ENCODE measurements at places on chromosomes 2 and 18.

GRCh38 chr18:9708057-9708433 is at the start of gene RAB31:
Gene RAB31 (plus strand): TSS chr18:9708301. CDS start chr18:9708406, 105 bp downstream.
- no peaks in the 10 kb centered on the region for H3K27me3 ChIP-seq
- no peaks in the 10 kb centered on the region for H3K36me3 ChIP-seq
- H3K27ac ChIP-seq = peak within 1 kb of the TSS; percentile 95
- H3K4me1 ChIP-seq = peaks cover 8% of the 10 kb centered on the region
- peak; percentile 94 for ATAC-seq
- peak within 1 kb of the TSS; percentile 79 for H3K4me3 ChIP-seq

DNA sequence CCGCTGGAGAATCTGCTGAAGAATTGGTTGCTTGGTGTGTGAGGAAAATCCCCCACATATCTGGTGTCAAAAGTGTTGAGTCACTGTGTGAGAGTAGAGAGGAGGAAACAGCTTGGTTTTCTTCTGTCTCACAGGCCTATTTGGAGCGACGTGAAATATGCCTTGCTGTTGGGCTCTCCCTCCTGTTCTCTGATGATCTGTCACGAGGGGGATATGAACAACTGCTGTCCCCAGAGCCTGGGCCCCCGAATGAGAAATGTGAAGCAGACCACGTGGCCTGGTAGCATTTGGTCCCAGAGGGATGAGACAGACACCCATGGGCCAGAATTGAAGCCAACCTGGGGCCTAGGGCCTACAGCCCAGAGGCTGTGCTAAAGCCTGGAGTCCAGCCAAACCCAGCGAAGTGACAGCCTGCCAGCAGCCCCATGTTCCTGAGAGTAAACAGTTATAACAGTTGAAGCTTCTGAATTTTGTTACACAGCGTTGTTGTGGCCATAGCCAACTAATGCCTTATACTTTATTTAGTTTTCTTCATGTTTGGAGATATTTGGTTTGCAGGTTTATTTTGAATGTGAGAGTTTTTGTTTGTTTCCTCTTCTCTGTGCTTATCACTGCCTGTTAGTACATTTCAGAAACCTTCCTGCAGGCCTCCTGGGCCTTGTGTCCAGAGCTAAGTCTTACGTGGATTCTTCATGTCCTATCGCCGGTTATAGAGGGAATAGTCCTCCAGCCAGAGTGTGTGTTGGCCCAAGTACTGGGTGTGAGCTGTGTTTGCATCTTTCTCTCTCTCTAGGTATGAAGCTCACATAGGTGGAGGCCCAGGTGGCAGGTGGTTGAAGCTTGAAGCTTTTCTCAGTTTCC is 18.7 kb upstream of the COLEC12 start:
- H3K27me3 ChIP-seq = no peaks in the 10 kb centered on the region
- no peak overlapping the region for H3K4me3 ChIP-seq
- no peaks in the 10 kb centered on the region for H3K36me3 ChIP-seq
- no peak overlapping the region for H3K27ac ChIP-seq
- H3K4me1 ChIP-seq = peaks cover 19% of the 10 kb centered on the region
- ATAC-seq = peak; percentile 74

- H3K4me1 ChIP-seq = no peaks in the 10 kb centered on the region
- H3K4me3 ChIP-seq = no peak overlapping the region
- H3K27me3 ChIP-seq = no peaks in the 10 kb centered on the region
- no peak overlapping the region for H3K27ac ChIP-seq
- ATAC-seq = no peak
These were observed 2.7 kb upstream of the ZC3H8 start for GRCh38 chr2:112257575-112257974.

DNA sequence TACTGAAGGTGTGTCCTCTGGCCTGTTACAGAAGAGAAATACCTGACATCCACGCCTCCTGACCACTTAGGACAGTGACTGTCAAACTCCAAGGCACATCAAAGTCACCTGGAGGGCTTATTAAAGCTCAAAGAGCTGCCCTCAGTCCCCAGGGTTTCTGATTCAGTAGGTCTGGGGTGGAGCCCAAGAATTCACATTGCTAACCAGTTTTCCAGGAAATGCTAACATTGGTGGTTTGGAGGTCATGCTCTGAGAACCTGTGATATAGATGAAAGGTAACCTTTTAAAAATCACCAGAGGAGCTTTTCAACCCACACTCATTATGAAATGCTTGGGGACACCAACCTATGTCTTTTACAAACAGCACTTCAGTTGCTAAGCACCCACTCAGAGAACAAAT is 172.3 kb downstream of the ALK start:
- H3K27ac ChIP-seq = no peak overlapping the region
- no peaks in the 10 kb centered on the region for H3K27me3 ChIP-seq
- no peak for ATAC-seq
- no peaks in the 10 kb centered on the region for H3K36me3 ChIP-seq
- H3K4me1 ChIP-seq = peaks cover 13% of the 10 kb centered on the region

- H3K27ac ChIP-seq = no peak overlapping the region
- H3K36me3 ChIP-seq = no peaks in the 10 kb centered on the region
- no peak overlapping the region for H3K4me3 ChIP-seq
- ATAC-seq = no peak
- no peaks in the 10 kb centered on the region for H3K4me1 ChIP-seq
These were observed 94.3 kb downstream of the ADCYAP1 start for GRCh38 chr18:998936-999335.

GRCh38 chr2:169119123-169119760 is 49.9 kb downstream of the DHRS9 start:
- no peaks in the 10 kb centered on the region for H3K36me3 ChIP-seq
- ATAC-seq = no peak
- peaks cover 12% of the 10 kb centered on the region for H3K27me3 ChIP-seq
- no peaks in the 10 kb centered on the region for H3K4me1 ChIP-seq

DNA sequence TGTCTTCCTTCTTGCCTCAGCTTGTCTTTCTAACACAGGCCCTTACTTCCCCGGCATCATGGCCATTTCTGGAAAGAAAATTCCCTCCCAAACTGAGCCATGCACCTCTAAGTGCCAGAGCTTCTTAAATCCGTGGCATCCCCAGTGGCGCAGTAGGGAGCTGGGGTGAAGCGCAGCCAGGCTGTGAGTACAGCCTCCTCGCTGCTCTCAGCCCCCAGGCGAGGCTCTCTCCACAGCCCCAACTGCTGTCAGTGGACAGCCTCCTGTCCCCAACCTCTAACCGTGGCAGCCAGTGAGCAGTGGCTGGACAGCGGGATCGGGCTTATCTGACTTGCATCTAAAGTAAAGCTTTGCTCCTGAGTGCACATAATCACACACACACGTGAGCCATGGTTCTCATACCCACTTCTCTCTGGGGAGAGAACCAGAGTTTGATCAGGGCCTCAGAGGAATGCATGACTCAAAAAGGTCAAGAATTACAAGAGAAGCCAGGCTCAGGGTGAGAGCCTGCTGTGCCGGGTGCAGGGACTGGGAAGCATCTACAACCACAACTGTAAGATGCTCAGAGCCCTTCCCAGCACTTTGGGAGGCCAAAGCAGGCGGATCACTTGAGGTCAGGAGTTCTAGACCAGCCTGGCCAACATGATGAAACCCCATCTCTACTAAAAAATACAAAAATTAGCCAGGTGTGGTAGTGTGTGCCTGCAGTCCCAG is 50.7 kb downstream of the SFXN5 start:
- H3K36me3 ChIP-seq = peaks cover 43% of the 10 kb centered on the region
- H3K4me3 ChIP-seq = no peak overlapping the region

- H3K27me3 ChIP-seq = no peaks in the 10 kb centered on the region
These were observed 38.4 kb downstream of the CREG2 start for GRCh38 chr2:101348883-101349282.

DNA sequence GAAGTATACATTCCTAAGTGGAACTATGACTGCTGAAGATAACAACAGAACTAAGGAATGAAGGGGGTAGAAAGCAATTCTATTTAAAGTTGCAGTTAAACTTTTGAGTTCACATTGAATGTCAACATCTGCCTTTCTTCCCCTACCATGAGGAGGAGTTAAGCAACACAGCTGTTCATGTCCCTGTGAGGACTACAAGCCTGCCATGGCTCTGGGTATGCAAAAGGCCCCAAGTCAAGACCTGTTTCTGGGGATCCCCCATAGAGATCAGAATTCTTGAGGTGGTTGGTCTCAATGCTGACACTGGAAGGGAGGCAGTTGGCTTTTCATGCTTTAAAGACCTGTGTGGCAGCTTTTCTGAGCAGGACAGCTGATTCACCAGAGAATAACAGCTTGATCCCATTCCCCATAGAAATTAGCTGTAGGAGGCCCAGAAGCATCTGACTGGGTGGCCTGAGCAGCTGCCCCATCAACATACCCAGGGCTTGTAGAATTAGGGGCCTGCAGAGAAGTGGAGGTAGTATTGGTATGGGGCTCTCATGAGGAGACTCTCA is 131.0 kb downstream of the SETBP1 start:
- no peak for ATAC-seq
- no peak overlapping the region for H3K4me3 ChIP-seq
- peaks cover 3% of the 10 kb centered on the region for H3K36me3 ChIP-seq
- peaks cover 3% of the 10 kb centered on the region for H3K4me1 ChIP-seq
- no peak overlapping the region for H3K27ac ChIP-seq
- no peaks in the 10 kb centered on the region for H3K27me3 ChIP-seq

DNA sequence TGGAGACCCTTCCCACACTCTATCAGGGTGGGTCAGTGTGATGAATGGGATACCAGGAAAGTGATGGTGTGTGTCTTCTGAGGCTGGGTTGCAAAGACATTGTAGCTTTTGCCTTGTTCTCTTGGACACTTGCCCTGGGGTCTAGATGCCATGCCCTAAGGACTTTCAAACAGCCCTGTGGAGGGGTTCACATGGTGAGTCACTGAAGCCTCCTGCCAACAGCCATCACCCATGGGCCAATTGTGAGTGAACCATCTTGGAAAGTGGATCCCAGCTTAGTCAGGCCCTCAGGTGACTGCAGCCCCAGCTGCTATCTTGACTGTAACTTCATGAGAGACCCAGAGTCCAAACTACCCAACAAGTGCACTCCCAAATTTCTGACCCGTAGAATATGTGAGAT is 25.8 kb upstream of the IGFBP5 start:
- H3K27me3 ChIP-seq = no peaks in the 10 kb centered on the region
- H3K27ac ChIP-seq = no peak overlapping the region
- H3K4me3 ChIP-seq = no peak overlapping the region
- no peaks in the 10 kb centered on the region for H3K36me3 ChIP-seq
- no peaks in the 10 kb centered on the region for H3K4me1 ChIP-seq
- ATAC-seq = no peak

DNA sequence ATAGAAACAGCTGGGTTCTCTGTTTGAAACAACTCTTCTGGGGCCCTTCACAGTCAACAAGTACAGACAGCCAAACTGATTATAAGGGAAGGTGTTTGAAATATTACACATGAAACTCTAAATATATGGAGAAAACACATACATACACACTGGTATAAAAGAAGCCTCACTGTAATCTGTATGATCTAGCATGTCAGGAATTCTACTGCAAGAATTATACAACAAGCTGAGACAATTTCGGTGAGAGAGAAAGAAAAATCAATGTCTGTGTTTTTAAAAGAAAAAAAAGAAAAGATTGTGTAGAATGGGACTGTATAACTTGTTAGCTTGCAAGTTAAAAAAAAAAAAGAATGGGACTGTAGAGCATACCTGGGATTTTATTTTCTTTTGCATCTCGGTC is 26.3 kb downstream of the IRS1 start:
- no peak for ATAC-seq
- H3K36me3 ChIP-seq = peaks cover 15% of the 10 kb centered on the region
- H3K4me1 ChIP-seq = peaks cover 39% of the 10 kb centered on the region

GRCh38 chr2:88199912-88200682 is 30.0 kb downstream of the THNSL2 start:
- no peak for ATAC-seq
- H3K27me3 ChIP-seq = peaks cover 81% of the 10 kb centered on the region
- H3K4me1 ChIP-seq = peaks cover 16% of the 10 kb centered on the region
- no peaks in the 10 kb centered on the region for H3K36me3 ChIP-seq
- H3K27ac ChIP-seq = no peak overlapping the region

- peaks cover 6% of the 10 kb centered on the region for H3K27me3 ChIP-seq
- ATAC-seq = no peak
- no peak overlapping the region for H3K27ac ChIP-seq
- no peaks in the 10 kb centered on the region for H3K4me1 ChIP-seq
- H3K4me3 ChIP-seq = no peak overlapping the region
- H3K36me3 ChIP-seq = no peaks in the 10 kb centered on the region
These were observed 114.3 kb downstream of the ARHGEF4 start for GRCh38 chr2:130951018-130951417.

DNA sequence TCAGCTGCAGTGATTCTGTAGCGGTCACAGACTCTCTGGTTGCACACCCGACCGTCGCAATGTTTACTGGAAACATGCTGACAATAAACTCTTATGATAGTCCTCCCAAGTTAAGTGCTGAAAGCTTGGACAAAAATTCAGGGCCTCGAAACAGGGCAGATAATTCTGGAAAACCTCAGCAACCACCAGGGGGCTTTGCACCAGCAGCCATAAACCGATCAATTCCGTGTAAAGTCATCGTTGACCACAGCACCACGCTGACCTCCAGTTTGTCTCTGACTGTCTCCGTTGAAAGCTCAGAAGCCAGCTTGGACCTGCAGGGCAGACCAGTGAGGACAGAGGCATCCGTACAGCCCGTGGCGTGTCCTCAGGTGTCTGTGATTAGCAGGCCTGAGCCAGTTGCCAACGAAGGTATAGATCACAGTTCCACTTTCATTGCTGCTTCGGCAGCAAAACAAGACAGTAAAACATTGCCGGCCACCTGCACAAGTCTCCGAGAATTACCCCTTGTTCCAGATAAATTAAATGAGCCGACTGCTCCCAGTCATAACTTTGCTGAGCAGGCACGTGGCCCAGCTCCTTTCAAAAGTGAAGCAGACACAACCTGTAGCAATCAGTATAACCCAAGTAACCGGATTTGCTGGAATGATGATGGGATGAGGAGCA is 166.1 kb downstream of the ASXL3 start:
- H3K27ac ChIP-seq = no peak overlapping the region
- H3K4me3 ChIP-seq = no peak overlapping the region
- no peaks in the 10 kb centered on the region for H3K36me3 ChIP-seq
- no peaks in the 10 kb centered on the region for H3K4me1 ChIP-seq

DNA sequence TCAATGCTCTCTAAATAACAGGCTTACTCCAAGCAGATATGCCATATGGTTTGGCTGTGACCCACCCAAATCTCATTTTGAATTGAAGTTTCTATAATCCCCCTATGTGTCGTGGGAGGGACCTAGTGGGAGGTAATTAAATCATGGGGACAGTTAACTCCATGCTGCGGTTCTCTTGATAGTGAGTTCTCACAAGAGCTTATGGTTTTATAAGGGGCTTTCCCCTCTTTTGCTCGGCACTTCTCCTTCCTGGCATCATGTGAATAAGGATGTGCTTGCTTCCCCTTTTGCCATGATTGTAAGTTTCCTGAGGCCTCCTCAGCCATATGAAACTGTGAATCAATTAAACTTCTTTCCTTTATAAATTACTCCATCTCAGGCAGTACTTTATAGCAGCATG is 302.7 kb upstream of the ZC3H15 start:
- H3K4me3 ChIP-seq = no peak overlapping the region
- no peak overlapping the region for H3K27ac ChIP-seq
- no peaks in the 10 kb centered on the region for H3K27me3 ChIP-seq
- no peaks in the 10 kb centered on the region for H3K36me3 ChIP-seq
- H3K4me1 ChIP-seq = no peaks in the 10 kb centered on the region
- ATAC-seq = no peak

- no peak overlapping the region for H3K4me3 ChIP-seq
- no peak for ATAC-seq
- no peak overlapping the region for H3K27ac ChIP-seq
- H3K27me3 ChIP-seq = peaks cover 22% of the 10 kb centered on the region
These were observed 127.6 kb upstream of the ITGA6 start for GRCh38 chr2:172299741-172300140.

All from gastroesophageal sphincter (tissue), 4 donors.